T follicular helper cell (primary cell): ENCODE measurements at places on chromosomes 3 and 15.

- DNase-seq, result no peak
Measured at GRCh38 chr3:138442433-138442832, 8.0 kb downstream of the ESYT3 start.

- no peak for DNase-seq
Measured at GRCh38 chr3:150691414-150692040, 12.2 kb downstream of the ERICH6 start.

DNA sequence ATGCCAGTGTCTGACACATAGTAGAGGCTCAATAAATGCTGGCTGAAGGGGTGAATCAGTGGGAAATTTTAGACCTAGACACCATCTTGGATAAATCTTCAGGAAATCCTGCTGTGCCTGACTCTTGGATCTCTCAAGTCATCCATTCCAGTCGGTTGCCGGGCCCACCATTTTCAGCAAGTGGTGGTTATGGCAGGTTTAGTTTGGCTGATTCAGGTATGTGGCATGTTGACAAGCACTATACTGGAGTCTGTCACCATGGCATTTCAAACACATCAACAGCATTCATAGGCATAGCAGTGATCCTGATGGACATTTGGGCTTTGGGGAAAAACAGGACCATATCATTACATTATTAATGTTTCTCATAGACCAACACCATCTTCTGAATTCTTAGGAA lies 25.7 kb upstream of the APH1B start:
- DNase-seq, result no peak

DNA sequence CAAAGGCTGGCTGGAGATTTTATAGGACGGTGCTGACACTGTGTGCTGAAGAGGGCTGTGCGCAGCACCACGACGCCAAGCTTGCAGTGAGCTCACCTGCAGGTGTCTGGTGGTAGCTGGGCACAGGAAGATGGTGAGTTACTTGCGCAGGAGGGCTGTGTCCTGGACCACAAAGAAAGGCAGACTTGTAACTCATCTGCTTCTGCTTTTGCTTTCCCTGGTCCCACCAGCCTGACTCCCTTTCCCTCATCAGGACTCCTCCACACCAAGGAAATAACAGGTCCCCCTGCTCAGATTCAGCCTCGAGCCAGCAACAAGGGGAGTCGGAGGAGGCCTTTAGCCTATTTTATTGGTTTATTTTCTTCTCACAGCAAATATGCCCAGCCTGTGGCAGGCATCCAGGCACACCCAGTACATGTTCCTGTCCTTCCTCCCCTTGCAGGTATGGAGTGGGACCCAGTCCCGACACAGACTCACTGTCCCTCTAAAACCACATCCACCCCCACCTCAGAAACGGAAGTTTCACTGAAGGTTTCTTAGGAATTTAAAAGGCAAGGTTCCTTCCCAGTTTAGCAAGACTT lies 35.6 kb upstream of the FLNB start:
- no peak for DNase-seq
